HAP-1 (cell line): ENCODE measurements at places on chromosomes 11 and 22.

DNA sequence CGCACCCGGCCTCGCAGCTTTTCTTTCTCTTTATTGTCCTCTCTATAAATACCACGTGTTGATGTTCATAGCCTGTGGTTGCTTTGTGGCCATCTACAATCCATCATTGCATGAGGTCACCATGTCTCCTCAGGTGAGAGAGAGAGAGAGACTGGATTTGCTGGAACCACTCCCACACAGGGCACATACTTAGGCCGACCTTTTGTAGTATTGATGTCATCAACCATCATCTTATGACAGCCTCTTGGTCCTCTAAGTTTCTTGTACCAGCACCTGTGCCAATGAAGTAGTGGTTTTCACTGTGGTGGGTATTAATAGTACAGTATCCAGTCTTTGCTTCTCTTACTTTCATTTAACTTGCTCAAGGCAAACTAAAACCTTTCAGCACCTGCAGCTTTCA lies 22.8 kb upstream of the P2RY6 start:
- DNase-seq, result no peak

- DNase-seq, result peak; percentile 77
Measured at GRCh38 chr22:34105461-34106062, 185.3 kb upstream of the LARGE1 start.

GRCh38 chr11:120030411-120030810 lies 107.5 kb downstream of the TRIM29 start:
- no peak for DNase-seq

DNA sequence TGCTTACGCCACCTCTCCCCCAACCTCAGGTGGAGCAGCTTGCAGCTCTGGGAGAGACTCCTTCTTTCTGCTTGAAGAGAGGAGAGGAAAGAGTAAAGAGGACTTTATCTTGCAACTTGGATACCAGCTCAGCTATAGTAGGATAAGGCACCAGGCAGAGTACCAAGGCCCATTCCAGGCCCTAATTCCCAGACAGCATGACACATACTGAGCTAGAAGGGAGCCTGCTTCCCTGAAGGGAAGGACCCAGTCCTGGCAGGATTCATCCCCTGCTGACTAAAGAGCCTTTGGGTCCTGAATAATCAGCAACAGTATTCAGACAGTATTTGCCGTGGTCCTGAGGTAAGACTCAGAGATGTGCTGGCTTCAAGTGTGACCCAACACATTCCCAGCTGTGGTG lies 41.4 kb downstream of the PPME1 start:
- DNase-seq, result no peak

GRCh38 chr11:75063741-75064314 lies 32.8 kb downstream of the OR2AT4 start:
- DNase-seq, result no peak

DNA sequence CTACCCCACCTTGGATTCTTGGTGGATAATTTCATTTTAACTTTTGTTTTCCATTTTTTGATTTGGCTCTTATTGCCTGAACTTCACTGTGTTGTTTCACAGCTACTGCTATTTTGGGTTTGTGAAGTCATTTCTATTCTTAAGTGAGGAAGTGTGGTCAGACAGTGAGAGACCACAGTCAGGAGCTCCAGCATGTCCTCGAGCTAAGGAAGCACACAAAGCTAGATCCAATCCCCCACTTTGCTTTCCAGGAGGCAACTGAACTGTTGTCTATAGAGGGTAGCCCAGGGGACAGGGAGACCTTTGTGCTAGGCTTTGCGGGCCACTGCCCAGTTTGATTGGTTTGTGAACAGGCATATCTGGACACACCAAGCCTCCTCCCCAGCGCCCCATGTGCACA lies 251.8 kb upstream of the KIRREL3 start:
- DNase-seq, result no peak

DNA sequence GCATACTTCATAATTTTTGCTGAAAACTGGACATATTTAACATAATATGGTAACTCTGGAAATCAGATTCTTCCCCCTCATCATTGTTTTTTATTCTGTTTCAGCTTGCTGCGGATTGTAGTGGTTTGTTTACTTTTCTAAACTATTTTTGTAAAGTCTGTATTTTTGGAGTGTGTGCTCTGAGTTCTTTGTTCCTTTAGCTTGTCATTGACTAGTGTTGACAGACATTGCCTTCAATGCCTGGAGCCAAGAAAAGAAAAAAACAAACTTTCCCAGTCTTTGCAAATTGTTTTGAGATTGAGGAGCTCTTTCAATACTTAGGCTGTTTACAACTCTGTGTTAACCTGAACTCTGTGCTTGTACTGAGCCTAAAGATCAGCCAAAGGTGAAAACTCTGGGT lies 137.3 kb upstream of the CEP126 start:
- no peak for DNase-seq

DNA sequence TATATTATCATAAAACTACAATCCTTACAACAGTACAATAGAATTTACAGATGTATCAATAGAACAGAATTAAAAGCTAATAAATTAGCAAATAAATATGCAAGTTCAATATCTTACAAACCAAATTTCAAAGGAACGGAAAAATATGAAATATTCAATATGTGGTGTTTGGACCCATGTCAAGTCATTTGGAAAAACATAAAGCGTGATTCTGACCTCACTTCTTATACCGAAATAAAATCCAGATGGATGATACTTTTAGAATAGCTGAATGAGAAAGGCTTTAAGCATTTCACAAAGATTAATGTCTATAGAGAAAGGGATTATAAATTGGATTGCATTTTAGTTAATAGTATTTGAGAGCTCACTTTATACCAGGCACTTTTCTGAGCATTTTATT lies 92.8 kb upstream of the TEAD1 start:
- no peak for DNase-seq

DNA sequence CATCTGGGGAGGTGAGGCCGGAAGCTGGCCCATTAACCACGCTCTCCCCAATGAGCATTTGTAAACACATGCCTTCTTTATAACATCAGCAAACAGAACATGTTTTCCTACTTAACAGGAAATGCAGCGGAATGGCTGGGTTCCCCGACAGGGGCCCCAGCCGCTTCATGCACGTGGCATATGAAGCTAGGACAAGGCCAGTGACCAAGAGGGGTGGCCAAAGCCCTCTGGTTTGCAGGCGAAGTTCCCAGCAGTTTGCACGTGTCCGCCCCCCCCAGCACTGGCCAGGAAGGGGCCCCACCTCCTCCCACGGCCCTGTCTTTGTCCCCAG lies 38.7 kb upstream of the LINC01488 start:
- DNase-seq, result no peak

GRCh38 chr11:32615422-32615821 lies 31.8 kb downstream of the EIF3M start:
- DNase-seq, result no peak

- DNase-seq, result no peak
Measured at GRCh38 chr11:10538924-10539323, 2.1 kb downstream of the RNF141 start.

- DNase-seq, result no peak
Measured at GRCh38 chr11:72719144-72719543, 33.1 kb downstream of the ARAP1 start.

DNA sequence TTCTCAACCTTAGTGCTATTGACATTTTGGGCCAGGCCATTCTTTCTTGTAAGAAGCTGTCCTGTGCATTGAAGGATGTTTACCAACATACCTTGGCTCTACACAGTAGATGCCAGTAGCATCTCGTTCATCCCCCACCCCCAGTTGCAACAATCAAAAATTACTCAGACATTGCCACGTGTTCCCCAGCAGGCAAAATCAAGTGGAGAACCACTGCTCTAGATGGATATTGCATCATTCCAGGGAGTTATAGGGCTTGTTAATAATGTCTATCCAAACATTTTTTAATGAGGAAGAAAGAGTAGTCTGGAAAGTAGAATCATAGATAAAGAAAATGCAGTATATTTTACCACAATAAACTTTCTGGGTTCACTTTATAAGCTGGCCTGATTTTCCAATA lies 64.1 kb downstream of the PRMT3 start:
- DNase-seq, result no peak

GRCh38 chr11:38784164-38784563 lies 2186.1 kb upstream of the RAG2 start:
- DNase-seq, result no peak

- DNase-seq, result no peak
Measured at GRCh38 chr11:59164028-59164427, 7.9 kb upstream of the DTX4 start.

DNA sequence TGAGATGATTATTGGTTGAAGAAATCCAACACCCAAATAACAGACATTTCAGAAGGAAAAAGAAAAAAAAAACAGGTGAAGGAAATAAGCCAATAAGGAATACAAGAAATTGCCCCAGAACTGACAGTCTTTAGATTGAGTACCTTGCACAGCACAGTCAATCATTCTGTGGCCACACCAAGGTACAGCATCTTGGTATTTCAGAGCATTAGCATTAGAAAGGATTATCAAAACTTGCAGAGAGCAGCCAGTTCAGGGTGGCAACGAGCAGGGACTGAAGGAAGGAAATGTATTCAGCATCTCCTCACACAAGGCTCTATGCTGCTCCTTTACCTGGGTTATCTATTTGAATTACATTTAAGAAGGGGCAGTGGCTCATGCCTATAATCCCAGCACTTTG lies 2.1 kb downstream of the ADA2 start:
- peak; percentile 46 for DNase-seq

DNA sequence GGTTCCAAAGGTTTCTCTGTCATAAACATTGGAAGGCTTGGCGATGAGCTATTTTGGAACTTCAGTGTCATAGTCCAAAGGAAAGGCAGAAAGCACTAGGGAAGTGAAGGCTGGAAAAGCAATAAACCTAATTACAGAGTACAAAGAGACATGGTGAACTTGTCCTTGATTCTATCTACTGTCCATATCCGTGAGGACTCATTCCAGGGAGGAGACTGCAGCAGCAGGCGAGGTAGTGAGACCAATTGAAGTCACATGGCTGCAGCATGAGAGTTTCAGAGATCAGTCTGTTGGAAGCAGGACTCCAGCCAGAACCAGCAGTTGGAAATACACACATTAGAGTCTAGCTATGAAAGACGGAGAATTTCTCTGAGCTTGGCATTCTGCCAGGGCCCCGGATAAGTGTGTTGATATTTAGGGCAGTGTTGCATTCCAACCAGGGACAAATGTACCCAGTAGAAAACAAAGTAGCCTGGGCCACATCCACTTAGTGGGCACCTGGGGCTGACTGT lies 54.1 kb upstream of the ARHGAP42 start:
- peak; percentile 30 for DNase-seq

GRCh38 chr11:61693922-61694601 lies 13.9 kb downstream of the DAGLA start:
- DNase-seq, result no peak

DNA sequence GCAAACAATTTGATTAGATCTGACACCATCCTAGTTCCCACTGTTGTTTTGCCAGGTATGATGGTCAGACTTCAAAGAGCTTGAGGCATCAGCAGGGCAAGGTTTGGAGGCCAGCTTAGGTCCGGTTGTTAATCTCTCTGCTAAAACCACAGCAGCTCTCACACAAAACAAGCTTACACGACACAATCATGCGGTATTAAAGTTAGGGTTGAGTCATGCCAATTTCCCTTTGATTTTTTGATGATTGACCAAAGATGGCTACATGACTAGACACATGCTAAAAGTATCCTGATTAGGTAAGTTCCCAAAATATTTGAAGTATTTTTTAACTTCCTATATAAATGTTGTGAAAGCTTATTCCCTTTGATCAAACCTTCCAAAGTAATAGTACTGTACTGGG lies 145.9 kb downstream of the ELP4 start:
- DNase-seq, result no peak

DNA sequence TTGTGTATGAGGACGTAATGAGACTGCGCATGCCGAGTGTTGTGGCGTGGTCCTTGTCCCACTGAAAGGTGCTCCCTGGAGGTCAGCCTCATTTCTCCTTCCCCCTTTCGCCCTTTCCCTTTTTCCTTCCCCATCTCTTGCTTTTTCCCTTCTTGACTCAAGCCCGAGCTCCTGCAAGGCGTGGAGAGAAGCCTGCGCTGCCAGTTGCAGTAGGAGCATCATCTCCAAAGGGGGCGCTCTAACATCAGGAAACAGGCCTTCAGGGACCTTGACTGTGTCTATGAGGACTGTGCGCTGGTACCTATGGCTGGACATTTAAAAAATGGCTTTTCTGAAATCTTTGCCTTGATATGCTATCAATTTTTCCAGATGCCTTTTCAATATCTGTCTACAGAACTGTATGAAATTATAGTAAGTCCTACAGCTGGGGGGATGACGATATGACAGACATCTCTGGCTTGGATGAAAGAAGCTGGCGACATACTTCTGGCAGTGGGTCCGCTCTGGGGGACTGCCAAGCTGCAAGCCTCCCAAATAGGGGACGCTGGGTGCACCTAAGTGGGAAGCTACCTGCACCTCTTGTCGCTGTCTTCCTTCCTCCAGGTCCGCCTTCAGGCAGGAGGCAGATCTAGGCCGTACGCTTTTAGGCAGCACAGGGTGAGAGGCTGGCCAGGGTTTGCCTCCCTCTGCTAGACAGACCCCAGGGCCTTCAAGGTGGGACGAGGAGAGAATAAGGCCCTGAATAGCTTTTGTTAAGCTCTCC lies 96.5 kb downstream of the NXPE2 start:
- DNase-seq, result peak; percentile 9

DNA sequence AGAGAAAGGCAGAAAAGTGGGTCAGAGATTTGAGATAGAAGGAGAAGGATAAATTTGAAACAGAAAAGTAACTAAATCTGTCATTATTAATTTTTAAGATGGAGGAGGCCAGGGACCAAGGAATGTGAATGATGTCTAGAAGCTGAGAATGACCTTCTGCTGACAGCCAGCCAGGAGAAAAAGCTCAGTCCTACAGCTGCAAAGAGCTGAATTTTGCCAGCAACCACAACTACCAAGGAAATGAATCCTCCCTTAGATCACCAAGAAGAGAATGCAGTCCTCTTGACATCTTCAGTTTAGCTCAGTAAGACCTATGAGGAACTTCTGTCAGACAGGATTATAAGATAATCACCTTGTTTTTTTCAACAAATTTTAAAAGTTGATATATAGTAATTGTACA lies 538.2 kb downstream of the LRRC4C start:
- no peak for DNase-seq
